Activated B cell treated with CpG ODN at 0.5 μM for 24 hours (primary cell): ENCODE measurements at places on chromosomes 1 and 21. TPM values are rescaled to one million over a fixed set of nuclear protein-coding genes. Genes with fewer than 3 reads are reported as not detected.

The ITGB2 gene
- 124 and 131 TPM in 2 replicates for total RNA-seq

The RNF186 gene
- not detected in 2 replicates for total RNA-seq

DNA sequence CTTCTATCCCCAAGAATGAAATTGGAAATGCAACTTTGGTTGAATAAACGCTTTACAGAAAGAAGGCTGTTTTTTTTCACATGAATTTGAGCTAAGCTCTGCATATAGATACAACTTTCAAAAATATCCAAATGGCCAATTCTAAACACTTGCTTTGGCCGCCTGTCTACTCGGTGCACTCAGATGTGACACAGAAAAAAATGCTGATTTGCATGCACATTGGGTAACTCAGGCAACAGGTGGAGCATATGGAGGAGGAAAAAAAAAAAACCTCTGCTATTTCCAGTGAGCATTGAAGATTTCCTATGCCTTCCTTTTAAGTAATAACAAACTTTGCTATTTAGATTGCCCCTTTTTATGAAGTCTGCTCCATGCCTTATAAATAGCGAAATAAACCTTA lies 262.5 kb downstream of the GRIK1 start:
- DNase-seq = no peak

GRCh38 chr1:150613061-150613920 lies 16.1 kb downstream of the ENSA start:
- no peak for DNase-seq
